SJCRH30 (cell line): ENCODE measurements at places on chromosomes 6 and 20. TPM values are rescaled to one million over a fixed set of nuclear protein-coding genes. Genes with fewer than 3 reads are reported as not detected.

GRCh38 chr6:110542311-110543024 lies 66.1 kb upstream of the SLC22A16 start:
- H3K4me3 ChIP-seq: peak overlapping the region; percentile 32
- H3K27me3 ChIP-seq: no peaks in the 10 kb centered on the region
- DNase-seq: peak; percentile 89
- no peaks in the 10 kb centered on the region for H3K36me3 ChIP-seq
- H3K27ac ChIP-seq: peak overlapping the region; percentile 80
- peaks cover 30% of the 10 kb centered on the region for H3K4me1 ChIP-seq

The BPIFB1 gene
- not detected in 2 replicates for total RNA-seq

- no peaks in the 10 kb centered on the region for H3K27me3 ChIP-seq
- no peak overlapping the region for H3K4me3 ChIP-seq
- DNase-seq: no peak
- H3K27ac ChIP-seq: no peak overlapping the region
- no peaks in the 10 kb centered on the region for H3K36me3 ChIP-seq
Observed at GRCh38 chr6:55456016-55456415, 123.0 kb downstream of the HMGCLL1 start.

- H3K4me3 ChIP-seq: no peak overlapping the region
- DNase-seq: no peak
- H3K4me1 ChIP-seq: peaks cover 25% of the 10 kb centered on the region
- H3K27ac ChIP-seq: no peak overlapping the region
Observed at GRCh38 chr6:30802731-30803130, 58.4 kb upstream of the IER3 start.

The FRK gene
- total RNA-seq: 1.4 and 2.0 TPM in 2 replicates

The PANK2 gene
- 48.0 and 57.9 TPM in 2 replicates for total RNA-seq

DNA sequence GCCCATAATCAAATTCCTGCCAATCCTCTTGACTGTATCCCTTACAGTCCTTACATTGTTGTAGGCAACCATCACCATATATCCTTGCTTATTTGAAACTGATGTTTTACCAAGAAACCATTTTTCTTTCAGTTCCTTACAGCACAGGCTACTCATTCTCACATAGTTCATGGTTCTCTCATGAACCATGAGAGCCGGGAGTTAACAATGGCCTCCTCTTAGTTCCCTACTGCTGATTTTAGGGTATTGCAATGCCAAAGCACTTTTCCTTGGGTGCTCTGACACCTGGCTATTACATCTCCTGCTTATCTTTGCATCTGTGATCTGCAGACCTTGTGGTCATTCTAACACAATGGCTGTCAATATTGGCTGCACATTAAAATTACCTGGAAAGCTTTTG lies 133.4 kb downstream of the MYB start:
- no peak overlapping the region for H3K4me3 ChIP-seq
- no peaks in the 10 kb centered on the region for H3K27me3 ChIP-seq
- H3K4me1 ChIP-seq: no peaks in the 10 kb centered on the region
- DNase-seq: no peak
